BJ (cell line): ENCODE measurements at places on chromosomes 4 and X. TPM values are rescaled to one million over a fixed set of nuclear protein-coding genes. Genes with fewer than 3 reads are reported as not detected.

Gene ANXA3
- 8.2 and 15.7 TPM in 2 replicates for polyA plus RNA-seq

Gene PGAM4
- 0.48 and 0.53 TPM in 2 replicates for polyA plus RNA-seq

Gene C1QTNF7
- 0.01 and 0.06 TPM in 2 replicates for polyA plus RNA-seq

Gene SGCB
- polyA plus RNA-seq, result 23.3 and 38.2 TPM in 2 replicates

Gene DIPK2B
- not detected in 2 replicates for polyA plus RNA-seq

Gene CHIC1
- polyA plus RNA-seq, result 3.1 and 6.9 TPM in 2 replicates

Gene SPRY1
- 2.1 and 2.2 TPM in 2 replicates for polyA plus RNA-seq

Gene NHS
- 2.2 and 2.7 TPM in 2 replicates for polyA plus RNA-seq

Gene NLGN3
- polyA plus RNA-seq, result 0.22 and 0.27 TPM in 2 replicates

Gene HUWE1
- 57.5 and 62.1 TPM in 2 replicates for polyA plus RNA-seq

Gene AKAP14
- not detected in 2 replicates for polyA plus RNA-seq

Gene SMIM10L2A
- 0.05 and 0.09 TPM in 2 replicates for polyA plus RNA-seq

Gene USP17L26
- polyA plus RNA-seq, result not detected in 2 replicates

Gene RNF150
- 39.4 and 47.7 TPM in 2 replicates for polyA plus RNA-seq

Gene RENBP
- 0.36 and 0.43 TPM in 2 replicates for polyA plus RNA-seq

Gene AMER1
- 1.2 and 1.3 TPM in 2 replicates for polyA plus RNA-seq
